ENCODE measurements at places on chromosomes 11 and 22.

DNA sequence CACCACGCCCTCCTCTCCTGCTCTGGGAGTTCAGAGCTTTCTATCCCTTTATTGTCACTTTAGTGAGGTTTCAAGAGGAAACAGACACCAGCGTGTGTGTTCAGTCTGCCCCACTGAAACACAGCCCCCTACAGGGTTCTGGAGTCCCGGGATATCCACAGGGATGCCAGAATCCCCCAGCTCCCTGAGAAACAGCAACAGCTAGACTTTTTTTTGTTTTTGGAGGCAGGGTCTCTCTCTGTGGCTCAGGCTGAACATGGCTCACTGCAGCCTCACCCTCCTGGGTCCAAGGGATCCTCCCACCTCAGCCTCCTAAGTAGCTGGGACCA lies 10.4 kb downstream of the SULT4A1 start:
- DNase-seq = no peak

- DNase-seq = no peak
Observed at GRCh38 chr22:37546437-37547250, 13.6 kb upstream of the CDC42EP1 start.

DNA sequence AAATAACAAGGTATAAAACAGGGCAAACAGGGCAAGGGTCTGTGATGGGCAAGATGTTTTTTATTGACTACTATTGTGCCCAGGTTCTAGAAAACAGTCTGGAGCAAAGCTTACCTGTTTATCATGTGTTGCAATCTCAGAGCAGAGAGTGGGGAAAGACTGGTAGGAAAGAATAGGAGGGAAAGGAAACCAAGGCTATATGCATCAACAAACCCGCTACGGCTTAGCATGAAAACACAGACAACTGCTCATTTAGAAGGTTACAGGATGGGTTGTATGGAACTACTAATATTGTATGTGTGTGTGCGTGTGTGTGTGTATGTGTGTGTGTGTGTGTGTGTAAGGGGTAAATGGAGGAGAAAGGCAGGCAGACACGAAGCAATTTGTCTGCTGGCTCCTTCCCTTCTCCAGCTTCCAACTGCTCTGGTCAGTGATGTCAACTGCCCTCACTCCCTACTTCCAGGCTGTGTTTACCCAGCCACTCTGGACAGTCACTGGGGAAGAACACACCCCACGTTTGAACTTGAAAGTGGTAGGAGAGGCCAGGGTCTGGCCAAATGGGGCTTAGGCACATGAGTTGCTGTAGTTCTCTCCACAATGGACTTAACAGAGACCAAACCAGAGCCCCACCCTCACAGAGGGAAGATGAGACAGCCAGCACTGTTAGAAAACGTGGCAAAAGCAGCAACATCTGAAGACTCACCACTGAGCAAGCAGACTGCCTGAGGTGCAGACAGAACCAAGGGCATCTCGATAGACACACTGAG lies 47.0 kb downstream of the GAB2 start:
- DNase-seq = no peak

DNA sequence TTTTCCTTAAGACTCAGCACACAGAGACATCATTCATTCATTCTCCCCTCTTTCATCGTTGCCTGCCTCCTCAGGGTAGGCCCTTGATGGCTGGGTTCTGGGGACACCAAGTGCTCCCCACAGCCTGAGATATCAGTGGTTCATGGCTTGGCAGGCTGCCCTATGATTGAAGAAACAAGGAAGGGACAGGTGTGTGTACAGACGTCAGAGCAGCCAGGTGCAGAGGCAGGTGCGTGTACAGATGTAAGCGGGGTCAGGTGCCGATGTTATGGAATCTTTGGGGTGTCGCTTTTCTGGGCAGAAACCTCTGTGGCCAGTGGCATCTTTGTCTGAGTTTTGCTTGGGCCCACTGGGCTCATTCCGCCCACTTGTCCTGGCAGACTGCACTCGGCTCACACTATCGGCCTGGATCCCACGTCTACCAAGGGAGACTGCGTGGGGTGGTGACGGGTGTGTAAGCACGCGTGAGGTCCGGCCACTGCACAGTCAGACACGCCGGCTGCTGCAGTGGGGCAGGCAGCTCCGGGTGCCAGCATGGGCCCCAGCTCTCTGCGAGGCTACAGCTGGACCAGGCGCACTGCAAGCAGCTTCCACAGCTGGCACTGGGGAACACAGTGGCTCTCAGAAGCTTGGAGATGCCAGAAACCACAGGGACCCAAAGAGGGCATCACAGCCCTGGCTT lies 20.9 kb upstream of the KIAA0930 start:
- no peak for DNase-seq

DNA sequence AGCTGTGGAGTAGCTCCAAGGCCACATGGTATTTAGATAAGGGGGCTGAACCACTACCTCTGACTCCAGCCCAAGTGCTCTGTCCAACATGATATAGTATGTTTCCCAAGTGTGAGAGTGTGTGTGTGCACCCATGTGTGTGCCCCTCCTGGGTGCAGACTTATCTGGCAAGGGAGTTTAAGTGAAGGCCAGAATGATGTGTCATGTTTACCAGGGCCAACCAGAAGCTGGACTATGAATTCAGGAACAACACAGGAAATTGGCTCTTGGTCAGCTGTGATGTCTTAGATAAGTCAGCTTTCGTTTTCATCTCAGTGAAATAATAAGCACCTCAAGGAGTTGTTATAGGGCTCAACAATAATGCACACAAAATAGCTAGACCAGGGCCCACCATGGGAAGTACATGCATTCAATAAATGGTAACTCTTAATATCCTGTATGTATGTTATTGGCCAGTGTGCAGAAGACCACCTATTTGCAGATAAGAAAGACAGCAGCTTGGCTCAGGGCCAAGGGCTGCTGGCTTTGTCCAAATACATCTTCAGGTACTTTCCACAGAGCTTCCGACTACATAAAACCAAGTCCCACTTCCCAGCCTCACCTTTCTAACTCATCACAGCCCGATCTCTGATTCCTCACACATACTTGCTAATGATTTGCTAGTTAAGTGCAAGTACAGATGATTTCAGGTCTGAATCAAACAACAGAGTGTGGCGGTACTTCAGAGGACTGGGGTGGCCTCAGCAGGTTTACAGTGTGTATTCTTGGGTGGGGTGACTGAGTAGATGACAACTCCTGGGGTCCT lies 120.9 kb downstream of the ME3 start:
- DNase-seq = no peak

GRCh38 chr22:21680830-21681565 lies 15.2 kb downstream of the PPIL2 start:
- no peak for DNase-seq

DNA sequence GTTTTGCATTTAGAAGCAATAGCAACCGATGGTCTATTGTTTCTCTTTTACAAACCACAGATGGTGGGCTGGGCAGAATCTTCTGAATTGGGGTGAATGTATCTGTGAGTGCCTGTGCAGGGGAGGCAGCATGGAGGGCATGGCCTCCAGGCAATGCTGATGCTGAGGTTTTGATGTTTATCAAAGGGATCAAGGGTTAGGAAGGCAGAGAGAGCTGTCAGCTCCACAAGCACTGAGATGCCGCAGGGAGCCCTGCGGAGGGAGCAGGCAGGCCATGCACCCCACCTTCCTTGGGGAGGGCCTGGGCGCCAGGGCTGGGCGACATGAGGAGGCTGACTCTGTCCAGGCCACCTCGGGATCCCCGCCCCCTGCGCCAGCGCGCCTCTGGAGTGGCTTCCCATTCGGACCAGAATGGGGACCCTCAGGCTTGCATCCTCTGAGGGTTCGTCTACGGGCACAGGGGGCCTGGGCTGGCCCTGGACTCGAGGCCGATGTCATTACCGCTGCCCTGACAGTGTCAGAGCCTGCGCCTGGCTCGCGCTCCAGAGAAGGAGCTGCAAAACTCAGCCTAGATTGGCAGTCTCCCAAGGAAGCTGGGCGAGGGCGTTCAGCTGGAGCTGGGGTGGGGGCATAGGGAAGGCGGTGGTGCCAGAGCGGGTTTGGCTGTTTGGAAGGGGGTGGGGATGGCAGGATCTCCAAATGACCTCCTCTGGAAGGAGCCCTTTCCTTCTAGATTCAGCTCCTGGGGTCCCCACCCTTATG lies 13.9 kb upstream of the TH start:
- DNase-seq = no peak

DNA sequence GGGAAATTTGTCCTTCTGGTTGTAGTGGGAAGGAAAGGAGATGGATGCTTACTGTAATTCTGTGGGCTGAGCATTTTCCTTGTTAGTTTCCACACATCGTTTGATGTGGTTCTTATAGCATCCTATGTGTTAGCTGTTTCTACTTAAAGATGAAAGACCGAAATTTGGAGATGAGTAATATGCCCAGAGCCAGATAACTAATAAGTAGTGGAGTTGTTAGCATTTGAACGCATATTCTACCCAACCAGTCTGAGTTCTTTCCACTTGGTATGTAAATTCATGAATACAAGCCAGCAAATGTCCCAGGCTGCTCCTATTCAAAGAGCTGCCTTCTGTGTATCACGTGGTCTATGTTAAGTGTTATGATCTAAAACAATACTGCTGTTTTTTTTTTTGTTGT lies 14.6 kb downstream of the SPECC1L start:
- DNase-seq = no peak

DNA sequence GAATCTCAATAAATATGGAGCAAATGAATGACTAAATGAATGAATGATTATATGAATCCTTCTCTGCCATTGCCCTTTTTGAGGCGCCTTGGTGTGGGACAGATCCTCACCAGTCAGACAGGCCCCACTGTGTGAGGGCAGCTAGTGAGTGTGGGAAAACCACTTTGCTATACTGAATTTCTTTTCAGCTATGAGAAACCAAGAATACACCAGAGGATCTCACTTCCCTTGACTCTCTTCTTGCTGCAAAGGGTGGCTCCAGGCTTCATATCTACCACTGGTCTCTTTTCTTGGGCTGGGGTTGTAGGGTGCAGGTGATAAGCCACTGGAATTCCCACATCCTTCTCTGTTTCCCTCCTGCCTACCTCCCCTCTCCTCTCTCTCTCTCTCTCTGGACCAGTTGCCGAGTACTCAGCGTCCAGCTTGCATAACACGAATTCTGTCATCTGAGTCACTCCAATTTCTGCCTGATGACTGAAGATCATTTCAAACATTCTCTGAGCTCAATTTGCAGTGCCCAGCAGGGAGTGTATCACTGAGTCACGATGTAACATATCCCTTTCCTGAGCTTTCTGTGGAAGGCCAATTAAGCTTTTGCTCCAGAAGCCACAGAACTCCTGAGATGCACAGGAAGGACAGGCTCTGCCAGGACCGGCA lies 304.3 kb upstream of the NCAM1 start:
- DNase-seq = no peak

- no peak for DNase-seq
Observed at GRCh38 chr11:76719686-76720085, 49.1 kb upstream of the LRRC32 start.

DNA sequence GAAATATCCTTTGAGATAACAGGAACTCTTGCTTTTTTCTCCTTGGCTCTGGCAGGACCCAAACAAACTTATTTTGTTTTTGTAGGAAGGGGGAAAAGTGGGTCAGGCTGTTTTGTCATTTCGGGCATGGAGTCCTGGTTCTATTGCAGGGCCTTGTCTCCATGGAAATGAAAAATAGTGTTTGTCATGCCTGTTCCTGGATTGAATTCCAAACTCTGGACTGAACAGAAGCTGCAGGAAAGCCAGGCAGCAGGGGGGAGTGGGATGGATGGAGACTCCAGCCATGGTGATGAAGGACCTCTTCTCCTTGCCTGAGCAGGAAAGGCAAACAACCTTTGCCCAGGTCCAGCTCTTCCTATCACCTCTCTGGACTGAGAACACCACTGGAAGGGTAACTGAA lies 87.0 kb downstream of the SCN3B start:
- no peak for DNase-seq

GRCh38 chr11:69999721-70000120 lies 78.4 kb upstream of the ANO1 start:
- no peak for DNase-seq

GRCh38 chr11:112087212-112087611 lies 539 bp downstream of the SDHD start:
- no peak for DNase-seq
